ENCODE measurements at places on chromosomes 6 and 20.

GRCh38 chr20:52655395-52655794, 316.8 kb upstream of the TSHZ2 start:
- DNase-seq: no peak

DNA sequence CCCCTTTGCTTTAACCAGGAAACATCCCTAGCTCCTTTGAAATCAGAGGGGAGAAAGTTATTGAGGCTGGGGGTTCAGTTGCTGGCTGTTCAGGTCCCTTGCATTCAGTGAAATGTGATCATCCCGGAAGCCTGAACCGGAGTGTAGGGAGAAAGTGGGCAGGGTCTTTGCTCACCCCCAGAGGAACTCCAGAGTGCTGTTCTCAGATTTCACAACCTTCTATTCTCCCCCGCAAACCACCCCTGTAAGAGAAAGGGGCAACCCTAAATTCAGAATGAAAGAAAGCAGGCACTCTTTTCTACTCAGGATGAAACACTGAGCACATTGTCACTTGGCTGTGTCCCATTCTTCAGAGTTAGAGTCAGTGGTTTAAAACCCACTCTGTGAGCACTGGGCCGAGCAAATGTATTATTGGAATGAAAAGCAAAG, 139.8 kb downstream of the KHDC1L start:
- no peak for DNase-seq

DNA sequence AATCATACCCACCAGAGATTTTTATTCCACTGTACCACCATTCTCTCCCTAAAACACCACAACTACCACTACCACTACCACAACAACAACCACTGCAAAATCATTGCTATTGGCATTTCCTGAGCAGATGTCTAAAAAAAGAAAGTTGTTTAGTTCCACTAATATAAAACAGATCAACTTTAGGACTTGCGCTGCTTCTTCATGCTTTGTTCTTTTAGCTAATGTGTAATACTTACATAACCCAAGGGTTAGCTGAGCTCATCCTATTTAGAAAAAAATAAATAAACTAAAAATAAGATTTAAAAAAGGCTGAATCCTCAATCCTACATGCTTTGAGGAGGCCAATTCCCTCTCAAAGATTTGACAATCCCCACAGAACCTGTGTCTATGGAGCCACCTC, 11.4 kb downstream of the IYD start:
- DNase-seq: no peak

- no peak for DNase-seq
These were observed 146.2 kb downstream of the FAM83B start for GRCh38 chr6:54992789-54993188.

GRCh38 chr6:63245909-63246308, 34.6 kb downstream of the FKBP1C start:
- DNase-seq: no peak

GRCh38 chr6:44739181-44739580, 351.7 kb downstream of the CDC5L start:
- DNase-seq: no peak

DNA sequence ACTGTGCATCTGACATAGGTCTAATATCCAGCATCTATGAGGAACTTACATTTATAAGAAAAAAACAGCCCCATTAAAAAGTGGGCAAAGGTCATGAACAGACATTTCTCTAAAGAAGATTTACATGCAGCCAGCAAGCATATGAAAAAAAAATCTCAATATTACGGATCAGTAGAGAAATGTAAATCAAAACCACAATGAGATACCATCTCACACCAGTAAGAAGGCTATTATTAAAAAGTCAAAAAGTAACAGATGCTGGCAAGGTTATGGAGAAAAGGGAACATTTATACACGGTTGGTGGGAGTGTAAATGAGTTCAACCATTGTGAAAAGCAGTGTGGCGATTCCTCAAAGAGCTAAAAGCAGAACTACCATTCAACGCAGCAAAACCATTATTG, 13.1 kb downstream of the METTL24 start:
- DNase-seq: no peak

DNA sequence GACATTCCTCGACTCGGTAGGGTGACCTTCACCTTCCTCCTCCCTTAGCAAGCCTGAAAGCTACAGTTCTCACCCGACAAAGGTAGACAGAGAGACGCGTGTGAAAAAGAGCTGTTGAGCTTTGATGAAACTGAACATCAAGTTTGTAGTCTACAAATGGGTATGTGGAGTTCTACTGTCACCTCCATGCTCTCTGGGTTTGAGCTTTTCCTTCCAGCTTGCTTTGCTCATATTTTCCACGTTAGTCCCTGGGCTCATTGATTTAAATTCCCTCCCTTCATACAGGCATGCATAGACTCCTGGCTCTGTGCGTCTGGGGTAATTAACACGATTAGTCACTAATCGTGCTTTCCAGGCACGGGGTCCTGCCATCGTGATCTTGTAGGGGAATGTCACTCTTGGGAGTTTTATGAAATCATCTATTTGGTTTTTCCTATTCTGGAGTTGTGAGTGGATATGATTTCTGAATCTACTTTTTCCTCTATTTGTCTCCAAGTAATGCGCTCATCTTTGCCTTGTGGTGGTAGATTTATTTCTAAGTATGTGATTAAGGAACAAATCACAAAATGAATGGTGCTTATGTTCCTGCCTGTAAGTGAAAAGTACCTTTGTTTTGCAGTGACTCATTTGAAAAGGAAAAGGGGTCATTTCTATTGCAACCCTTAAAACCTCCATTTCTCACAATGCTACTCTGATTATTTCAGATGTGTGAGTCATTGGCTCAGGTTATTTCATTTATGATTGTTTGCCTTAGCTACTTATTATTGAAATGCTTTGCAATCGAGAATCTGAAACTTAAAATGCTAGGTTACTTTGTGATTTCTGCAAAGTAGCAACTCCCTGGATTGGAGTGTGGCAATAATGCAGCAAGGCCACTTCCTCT, 154.6 kb downstream of the ZDHHC14 start:
- DNase-seq: no peak

GRCh38 chr6:144305985-144306384, 20.9 kb downstream of the UTRN start:
- no peak for DNase-seq

DNA sequence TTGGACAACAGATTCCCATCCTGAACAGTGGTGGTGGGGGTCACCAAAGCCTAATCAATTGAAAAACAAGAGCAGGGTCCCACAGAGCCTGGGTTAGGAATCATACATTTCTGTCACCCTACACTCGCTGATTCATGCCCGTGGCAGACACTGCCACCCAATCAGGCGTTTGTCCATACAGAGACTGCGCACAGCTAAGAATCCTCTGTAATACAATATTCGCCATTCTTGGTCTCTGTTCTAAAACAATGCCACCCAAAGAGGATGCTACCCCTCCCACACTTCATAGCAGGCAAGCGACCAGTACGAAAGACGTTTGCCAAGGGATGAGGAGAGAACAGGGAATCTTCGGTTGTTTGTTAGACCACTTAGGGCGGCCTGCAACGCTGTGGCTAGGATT, 28.1 kb upstream of the SLC22A23 start:
- no peak for DNase-seq

DNA sequence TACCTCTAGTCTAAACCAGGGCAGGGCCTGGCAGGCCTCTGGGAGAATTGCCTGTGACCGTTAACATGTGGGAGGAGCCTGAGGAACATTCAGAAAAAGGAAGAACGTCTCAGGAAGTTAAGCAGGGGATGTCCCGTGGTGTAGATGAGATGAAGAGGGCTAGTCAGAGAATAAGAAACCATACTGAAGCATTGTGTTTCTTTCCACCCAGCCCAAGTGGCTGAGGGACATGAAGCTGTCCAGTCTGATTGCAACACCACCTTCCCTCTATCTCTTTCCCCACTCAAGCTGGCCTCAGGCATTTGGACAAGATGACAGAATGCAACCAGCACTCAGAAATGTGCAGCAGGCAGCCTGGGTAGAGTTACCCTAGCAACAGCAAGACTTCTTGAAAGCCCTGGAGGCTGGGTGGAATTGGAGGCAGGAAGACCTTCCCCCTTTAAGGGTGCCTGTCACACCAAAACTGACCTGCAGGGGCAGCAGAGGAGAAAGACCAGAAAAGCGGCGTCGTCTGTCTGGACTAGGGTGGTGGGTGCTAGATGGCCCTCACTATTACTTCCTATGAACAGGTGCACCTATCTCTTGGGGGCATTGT, 186.1 kb downstream of the UNC5CL start:
- DNase-seq: peak; percentile 7

- no peak for DNase-seq
These were observed 50.3 kb upstream of the EPB41L1 start for GRCh38 chr20:36104244-36104643.

- no peak for DNase-seq
These were observed 247.3 kb downstream of the ZNF217 start for GRCh38 chr20:53346335-53346648.

DNA sequence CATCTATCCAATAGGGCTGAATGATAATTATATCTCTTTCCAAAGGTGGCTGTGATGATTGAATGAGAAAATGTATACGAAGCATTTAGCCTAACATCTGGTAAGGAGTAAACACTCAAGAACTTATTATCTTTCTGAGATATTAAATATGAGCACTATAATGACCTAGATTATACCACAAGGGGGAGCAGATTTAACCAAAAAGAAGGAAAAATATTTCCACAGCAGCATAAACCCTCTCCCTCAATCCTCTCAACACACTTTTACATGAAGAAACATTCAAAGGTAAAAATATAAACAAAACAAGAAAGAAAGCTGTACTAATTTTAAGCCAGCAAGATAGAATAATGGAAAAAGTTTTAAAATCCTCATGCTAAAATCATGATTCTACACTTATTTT, 68.4 kb downstream of the SHPRH start:
- no peak for DNase-seq

- DNase-seq: no peak
These were observed 202.5 kb upstream of the GMDS start for GRCh38 chr6:2447931-2448330.

- DNase-seq: no peak
These were observed 228.3 kb downstream of the NRN1 start for GRCh38 chr6:5778317-5778857.

- DNase-seq: peak; percentile 47
These were observed 3.2 kb upstream of the DEF6 start for GRCh38 chr6:35294308-35294945.

DNA sequence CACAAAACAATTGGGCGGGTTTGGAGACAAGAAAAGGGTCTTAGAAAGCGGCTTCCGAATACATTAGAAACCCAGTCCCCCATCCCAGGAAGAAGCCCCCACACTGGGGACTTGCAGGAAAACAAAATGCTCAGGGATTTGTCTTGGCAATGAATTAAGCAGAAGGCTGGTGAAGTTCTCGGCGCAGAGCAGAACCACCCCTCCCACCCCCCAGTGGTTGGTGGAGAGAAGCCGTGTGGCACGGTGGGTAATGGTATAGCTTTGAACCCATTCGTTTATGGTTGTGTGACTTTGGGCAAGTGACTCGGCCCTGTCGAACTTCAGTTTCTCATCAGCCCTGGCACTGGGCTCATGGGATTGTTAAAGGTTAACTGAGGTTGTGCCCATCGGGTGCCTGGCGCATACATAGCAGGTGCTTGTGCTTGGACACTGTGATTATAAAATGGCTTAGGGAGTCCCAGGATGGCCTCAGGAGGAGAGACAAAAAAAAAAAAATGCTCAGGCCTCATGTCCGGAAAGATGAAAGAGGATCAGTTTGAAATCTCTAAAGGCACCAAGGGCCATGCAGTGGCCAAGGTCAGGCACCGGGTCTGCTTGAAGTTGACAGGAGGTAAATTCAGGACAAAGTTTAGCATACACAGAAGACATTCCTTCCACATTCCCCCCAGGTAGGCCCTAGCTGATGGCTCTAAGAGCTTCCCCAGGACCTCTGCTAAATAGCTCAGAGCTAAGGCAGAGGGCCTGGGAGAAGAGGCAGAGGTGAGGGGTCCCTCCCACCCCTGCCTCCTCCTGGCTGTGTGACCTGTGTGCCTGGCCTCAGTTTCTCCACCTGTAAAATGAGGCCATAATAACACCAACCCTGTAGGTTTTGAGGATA, 120.1 kb upstream of the PTPN1 start:
- DNase-seq: no peak

DNA sequence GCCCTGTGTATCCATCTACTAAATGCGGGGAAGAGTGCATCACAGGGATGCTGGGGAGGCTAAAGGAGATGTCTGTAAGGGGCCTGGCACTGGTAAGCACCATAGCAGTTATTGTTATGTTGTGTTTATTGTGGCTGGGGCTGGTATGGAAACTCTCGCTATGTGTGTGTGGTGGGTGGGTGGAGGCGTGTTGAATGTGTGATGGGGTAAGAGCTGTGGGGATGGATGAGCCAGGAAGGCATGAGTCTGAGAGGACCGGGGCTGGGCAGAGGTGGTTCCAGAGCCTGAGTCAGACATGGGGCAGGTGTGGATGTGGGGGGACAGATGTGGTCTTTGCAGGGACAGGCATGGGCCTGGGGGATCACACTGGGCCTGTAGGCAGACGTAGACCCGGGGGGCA, 88.1 kb downstream of the GRM4 start:
- no peak for DNase-seq

DNA sequence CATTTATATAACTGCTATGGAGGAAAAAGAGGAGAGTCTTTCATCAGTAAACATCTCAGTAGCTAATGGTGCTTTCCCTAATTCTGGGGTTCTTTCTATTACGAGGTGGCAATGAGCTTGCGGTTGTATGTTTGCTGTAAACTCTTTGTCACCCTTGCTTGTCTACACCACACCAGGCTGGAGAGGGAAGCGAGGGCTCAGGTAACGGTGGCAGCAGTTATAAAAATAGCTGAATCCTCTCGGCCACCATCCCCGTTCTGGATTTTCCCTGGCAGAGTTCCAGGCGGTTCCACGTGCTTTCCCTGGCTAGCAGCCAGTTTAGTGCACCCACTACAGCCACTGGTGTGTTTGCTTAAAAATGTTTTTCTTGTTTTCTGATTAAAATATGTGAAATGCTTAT, 39.0 kb downstream of the MAS1 start:
- DNase-seq: peak; percentile 51

GRCh38 chr20:17505636-17506517, 25.3 kb downstream of the BFSP1 start:
- DNase-seq: peak; percentile 62

- DNase-seq: no peak
These were observed 8.5 kb downstream of the TRIM15 start for GRCh38 chr6:30171677-30172471.

DNA sequence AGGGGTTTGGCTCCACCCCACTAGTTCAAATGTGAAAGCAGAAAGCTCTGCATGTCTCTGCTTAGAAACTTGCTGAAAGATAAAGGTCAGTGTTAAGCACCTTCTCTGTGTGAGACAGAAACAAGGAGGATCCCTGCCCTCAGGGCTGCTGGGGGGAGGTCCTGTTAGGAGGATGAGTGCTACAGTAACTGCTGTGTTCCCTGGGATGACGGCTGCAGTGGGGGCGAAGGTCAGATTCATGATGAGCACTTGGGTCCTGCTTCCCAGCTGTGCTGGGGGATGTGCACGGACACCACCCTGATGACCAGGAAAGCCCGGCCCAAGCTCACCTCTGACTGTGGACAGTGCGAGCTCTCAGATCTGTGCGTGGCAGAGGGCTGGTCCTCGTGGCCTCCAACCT, 252.6 kb downstream of the DLL1 start:
- DNase-seq: no peak

GRCh38 chr6:105596284-105596755, 193.4 kb upstream of the PREP start:
- DNase-seq: no peak

Measured in stimulated activated CD4-positive, alpha-beta T cell treated with anti-CD3 and anti-CD28 coated beads, Interleukin-4, amount 100 ng/mL, for 1 hour (primary cell).